ENCODE measurements at places on chromosomes 2 and 18.
A peak's percentile ranks its signal among the peaks of the same experiment; 100 is the strongest.

- no peak for DNase-seq
Measured at GRCh38 chr2:112679484-112679883, 33.7 kb downstream of the SLC20A1 start.

GRCh38 chr2:16181062-16181740, 240.9 kb downstream of the MYCN start:
- DNase-seq: no peak

- no peak for DNase-seq
Measured at GRCh38 chr2:120245520-120246332, 6.9 kb upstream of the RALB start.

DNA sequence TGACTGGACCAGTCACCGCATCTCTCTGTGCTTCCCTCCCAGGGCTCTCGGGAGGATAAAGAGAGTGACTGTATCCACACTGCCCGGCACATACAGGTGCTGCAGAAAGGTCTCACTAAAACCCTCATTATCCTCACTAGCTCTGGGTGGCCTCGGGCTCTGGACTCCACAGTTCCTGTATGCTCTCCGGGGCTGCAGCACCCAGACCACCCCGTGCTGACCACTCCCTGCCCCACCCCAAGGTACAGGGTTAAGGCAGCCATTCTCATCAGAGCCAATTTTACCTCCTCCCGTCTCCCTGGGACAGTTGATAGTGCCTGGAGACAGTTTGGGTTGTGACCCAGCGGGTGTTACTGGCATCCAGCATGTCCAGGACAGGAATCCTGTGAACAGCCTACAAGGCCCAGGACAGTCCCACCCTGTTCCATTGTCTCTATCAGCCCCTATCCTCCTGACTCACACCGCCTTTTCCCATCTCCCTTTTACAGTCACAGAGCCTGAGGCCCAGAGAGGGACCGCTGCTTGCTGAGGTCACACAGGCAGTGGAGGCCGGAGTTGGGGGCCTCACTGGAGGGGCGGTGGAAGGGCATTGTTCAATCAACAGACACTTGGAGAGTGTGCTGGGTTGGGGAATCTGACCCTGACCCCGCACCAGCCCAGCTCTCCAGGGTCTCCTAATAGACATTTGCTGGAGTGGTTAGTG, 1.7 kb downstream of the ZAP70 start:
- DNase-seq: no peak

DNA sequence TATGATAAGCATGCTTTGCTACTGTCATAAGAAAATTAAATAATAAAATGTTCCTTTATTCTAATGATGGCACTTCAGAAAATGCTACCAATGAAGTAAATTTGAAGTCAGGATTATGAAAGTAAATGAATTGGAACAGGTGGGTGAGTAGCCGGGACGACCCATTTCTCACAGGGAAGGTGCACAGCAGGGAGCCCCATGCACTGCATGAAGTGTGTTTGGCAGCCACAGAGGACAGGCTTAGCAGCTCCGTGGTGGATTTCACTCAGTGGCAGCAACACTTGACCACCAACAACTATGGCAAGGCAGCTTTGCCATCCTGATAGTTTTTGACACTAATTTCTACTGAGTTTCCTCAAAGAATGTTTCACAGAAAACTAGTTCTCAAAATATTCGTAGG, 146.3 kb downstream of the ATL2 start:
- no peak for DNase-seq

DNA sequence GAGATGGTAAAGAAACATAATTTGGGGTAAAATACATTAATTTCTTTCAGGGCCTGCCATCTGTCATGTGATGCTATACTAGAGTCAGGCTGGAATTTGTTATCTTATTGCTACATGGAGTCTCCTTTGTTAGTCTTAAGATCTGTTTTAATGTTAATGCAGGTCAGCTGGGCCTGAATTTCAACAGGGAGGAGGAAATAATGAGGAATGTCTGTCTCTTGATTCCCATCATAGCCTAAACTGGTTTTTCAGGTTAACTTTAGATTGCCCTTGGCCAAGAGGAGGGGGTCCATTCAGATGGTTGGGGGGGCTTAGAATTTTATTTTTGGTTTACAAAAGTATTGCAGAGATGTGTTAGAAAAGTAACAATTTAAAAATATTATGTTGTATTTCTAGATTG, 19.0 kb upstream of the FEZ2 start:
- DNase-seq: no peak

DNA sequence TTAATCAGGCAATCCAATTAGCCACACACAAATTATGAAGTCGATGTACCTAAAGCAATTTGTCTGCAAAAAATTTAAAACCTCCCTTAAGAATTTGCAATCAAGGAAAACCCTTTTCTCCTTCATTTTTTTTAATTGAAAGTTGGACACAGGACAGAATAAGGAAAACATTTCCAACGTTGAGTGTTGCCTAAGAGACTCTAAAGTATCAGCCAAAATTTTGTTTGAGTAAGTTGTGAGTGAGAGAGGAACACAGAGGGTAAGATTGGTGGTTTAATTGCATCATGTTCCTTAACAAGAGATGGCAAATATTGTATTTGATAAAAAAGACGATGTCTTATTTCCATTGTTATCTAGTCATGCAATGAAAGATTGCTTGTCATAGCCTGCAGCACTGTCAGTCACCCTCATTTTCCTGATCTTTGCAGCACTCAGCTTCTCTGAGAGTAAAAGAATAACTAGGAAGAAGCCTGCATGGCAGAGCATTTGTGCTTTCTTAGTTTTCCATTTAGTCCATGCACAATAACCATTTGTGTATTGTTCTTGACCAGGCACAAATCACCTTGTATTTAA, 115.5 kb downstream of the ICOS start:
- no peak for DNase-seq

- no peak for DNase-seq
Measured at GRCh38 chr18:389658-390357, 110.7 kb downstream of the COLEC12 start.

DNA sequence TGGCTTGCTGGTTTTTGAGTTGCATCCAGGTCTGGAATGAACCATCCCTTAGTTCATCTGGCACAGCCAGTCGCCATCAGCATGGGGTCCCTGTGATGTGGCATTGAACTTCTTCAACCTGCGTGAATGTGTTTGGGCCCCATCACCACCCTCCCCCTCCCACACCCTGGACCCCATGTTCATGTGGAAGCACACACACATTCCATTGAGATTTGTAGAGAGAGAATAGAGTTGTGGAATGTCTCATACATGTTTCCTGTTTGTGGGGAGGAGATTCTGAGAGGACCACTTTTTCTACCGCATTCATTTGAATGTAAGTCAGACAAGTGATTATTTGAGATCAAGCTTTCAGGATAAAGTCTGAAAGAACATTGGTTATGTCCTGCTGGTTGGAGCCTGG, 117.6 kb upstream of the EML6 start:
- DNase-seq: no peak

DNA sequence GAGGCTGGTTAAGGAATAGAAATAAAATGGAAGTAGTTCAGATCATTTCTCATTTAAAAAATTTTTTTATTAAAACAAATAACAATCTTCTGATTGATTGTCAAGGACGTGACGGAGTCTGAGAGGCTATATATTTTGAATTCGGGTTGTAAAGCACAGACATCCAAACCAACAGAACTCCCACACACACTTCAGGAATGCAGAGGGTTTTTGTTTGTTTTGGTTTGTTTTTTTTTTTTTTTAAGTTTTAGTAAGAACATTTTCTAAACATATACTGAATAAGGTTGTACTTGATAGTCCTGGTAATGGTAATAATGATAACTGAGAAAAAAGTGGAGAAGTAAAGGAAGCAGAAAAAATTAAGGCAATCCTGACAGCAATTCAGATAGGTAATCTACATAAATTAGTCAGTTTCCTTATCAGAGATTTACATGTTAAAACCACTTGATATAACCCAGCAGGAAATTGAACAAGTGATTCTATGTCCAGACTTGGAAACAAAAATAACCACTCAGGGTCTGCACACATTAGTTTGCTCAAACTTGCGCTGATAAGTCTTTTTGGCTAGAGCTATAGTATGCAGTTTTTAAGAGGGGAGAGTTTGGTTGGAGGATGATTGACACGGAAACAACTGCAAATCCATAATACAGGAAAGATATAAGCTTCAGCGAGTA, 51.5 kb upstream of the CTAGE1 start:
- no peak for DNase-seq

DNA sequence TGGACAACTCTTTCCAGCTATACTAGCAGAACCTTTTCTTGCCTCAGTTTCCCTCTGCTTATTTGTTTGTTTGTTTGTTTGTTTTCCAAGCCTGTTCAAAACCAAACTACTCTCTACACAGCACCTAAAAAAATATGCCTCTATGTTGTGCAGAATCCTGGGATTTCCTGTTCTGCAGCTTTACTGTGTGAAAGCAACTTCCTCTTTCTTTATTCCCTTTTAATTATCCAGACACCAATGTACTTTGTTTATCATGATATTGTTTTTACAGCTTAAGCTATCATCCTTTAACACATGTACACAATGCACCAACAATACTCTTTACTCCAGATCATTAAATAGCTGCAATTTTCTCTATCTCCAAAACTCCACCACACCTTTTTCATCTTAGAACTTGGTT, 259.5 kb downstream of the EPHA4 start:
- DNase-seq: no peak

DNA sequence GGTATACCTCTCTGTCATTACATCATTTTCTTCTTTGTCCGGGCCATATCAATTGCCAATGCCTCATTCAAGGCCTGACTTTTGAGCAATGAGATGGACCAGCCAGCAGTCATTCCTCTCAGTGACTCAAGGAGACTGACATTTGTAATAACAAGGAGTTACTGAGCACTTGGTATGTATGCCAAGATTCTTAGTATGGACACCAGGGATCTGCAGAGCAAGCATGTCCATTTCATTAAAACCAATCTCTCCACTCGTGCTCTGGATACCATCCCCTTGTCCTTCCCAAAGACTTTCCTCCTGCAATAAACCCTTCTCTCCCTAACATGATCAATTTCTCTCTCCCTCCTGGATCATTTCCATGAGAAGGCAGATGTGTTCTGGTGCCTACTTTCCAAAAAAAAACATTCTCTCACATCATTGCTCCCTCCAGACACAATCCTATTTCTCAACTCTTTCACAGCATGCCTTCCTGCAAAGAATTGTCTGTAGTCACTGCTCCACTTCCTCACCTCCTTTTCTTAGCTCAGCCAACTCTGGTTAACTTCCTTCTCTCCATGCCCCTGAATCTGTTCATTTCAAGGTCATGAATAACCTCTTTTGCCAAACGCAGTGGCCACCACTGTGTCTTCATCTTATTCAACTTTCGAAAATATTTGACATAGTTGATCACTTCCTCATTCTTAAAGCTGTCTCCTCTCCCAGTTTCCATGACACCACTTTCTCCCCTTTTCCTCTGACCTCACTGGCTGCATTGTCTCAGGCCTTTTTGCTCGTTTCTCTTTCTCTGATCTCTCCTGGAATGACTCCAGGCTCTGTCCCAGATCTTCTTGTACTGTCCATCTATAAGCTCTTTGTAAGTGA, 102.8 kb upstream of the CYP1B1 start:
- DNase-seq: no peak

GRCh38 chr18:51687845-51688585, 490.5 kb upstream of the MEX3C start:
- no peak for DNase-seq

DNA sequence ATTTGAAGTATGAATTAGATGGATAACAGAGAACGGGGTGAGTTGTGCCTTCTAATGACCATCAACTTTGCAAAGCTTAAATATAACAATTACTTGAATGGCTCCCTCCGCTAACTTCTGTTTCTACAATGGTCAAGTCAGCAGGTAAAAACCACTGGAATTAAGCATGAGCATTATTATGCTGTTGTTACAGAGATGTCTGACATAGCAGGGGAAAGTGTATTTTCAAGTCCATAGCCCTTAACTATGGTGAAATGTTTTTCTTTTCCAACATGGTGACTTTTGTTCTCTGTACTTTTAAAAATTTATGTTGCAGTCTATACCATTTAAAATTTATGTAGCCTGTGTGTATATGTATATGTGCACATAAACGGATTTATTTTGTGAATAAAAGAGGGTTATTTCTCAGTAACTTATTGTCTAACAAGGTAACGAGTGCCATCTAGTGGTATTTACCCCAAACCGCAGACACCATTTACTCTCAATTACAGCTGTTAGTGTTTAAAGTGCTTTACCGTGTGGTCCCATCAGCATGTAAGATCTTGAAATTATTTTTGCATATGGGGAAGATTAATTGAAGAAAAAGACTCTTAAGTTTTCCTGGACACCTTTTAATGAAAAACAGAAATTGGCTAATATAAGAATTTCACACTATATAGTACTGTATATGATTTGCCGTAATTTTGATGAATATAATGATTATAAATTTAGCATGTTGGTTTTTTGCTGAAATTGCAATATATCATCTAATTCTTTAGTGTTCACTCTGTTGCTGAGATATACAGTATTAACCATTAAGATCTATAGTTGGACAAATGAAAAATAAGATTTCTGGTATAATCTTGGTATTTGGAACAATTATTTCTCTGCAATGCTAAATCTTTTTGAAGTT, 78.2 kb downstream of the UBE2E3 start:
- DNase-seq: peak; percentile 11

DNA sequence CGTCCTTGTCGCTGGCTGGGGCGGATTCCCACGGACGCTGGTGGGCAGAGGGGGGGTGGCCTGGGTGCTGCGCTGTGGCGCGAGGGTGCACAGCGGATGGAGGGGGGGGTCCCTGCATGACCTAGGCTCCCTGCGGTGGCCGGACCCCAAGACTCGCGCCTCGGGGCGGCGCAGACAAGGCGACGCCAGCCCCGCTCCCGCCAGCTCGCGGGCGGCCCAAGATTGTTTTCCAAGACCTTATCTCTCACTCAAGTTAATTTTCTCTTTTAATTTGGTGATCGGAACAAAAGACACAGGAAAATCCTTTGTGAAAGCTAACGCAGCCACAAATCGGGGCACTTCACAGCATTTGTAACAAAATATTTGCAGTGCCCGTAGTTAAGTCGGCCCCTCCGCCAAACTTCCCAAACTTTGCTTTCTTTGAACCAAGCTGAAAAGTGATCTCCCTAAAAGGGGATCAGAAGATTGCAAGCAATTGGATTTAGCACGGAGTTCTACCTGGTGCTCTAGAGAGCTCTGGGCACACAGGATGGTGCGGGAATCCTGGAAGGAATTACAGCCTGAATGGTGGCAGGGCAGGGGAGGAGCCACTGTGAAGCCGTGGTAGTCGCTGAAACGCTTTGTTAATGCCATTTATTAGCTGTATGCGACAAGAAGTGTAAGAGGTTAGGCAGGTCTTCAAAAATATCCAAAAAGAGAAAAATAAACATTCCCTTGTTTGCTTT, 4.8 kb upstream of the ID2 start:
- DNase-seq: no peak

- no peak for DNase-seq
Measured at GRCh38 chr18:77197073-77197472, 52.6 kb upstream of the GALR1 start.

- no peak for DNase-seq
Measured at GRCh38 chr2:1892529-1893250, 148.4 kb upstream of the PXDN start.

- DNase-seq: peak; percentile 3
Measured at GRCh38 chr2:179788104-179788503, 73.3 kb downstream of the ZNF385B start.

- peak; percentile 75 for DNase-seq
Measured at GRCh38 chr2:65435625-65436168, 3.3 kb upstream of the SPRED2 start.

GRCh38 chr2:237652181-237652580, 24.8 kb downstream of the LRRFIP1 start:
- no peak for DNase-seq

Data from NCI-H2171 treated with DMSO at 0.1 percent for 48 hours (cell line).